ENCODE measurements at places on chromosomes 5 and 9.
A peak's percentile ranks its signal among the peaks of the same experiment; 100 is the strongest.

GRCh38 chr5:74420947-74421346 is 219.6 kb downstream of the ENC1 start:
- no peak for DNase-seq

DNA sequence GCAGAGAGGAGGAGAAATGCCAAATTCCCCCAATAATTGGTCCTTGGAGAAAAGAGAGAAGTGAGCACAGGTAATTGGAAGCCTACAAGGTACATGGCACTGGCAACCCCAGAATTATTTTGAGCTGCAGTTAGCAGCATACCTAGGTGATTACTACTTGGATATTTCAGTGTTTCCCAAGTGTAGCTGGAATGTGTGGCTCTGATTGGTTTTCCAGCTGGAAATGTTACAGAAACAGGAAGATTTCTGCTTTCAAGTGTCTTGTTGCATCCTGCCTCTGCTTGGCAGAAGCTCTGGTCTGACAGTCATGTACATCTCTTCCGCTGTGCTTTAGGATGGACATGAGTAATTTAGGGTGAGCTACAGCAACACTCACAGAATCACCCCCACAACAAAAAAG is 262.1 kb downstream of the ENC1 start:
- peak; percentile 70 for DNase-seq

DNA sequence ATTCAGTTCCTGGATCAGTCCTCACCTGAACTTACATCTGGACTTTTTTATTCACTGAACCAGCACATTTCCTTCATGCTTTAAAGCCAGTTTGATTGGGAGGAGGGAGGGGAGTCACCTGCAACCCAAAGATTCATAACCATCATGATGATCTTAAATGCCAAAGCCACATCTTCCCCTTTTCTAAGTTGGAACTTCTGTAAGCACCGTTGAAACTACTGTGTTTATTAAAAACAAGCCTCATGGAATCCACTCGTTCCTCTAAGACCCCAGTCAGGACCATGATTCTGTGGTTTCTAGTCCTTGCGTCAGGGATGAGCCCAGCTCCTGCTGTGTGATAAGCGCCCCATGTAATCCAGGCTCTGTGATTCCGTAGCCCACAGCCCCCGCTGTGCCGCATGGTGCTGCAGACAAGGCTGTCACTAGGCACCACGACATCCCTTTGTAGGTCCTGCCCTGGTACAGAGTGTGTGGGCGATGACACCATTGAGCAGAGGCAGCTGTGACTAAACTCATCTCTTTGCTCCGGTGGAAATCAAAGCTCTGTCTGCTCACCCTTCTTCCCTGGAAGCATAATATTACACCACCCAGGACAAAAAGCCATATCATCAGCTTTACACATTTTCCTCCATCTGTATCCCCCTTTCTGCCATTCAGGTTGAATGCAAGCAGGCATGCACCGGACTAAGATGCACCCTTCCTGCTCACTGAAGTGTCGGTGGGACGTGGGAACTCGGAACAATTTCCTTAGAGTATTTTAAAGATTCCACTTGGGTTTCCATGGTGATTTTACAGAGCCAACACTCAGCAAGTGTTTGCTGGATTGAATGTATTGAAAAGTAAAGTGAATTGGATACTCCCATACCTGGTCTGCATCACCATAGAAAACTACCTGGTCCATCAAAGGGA is 132.0 kb upstream of the FSTL4 start:
- DNase-seq = no peak

GRCh38 chr5:492314-492893 is 31.8 kb downstream of the SLC9A3 start:
- no peak for DNase-seq

DNA sequence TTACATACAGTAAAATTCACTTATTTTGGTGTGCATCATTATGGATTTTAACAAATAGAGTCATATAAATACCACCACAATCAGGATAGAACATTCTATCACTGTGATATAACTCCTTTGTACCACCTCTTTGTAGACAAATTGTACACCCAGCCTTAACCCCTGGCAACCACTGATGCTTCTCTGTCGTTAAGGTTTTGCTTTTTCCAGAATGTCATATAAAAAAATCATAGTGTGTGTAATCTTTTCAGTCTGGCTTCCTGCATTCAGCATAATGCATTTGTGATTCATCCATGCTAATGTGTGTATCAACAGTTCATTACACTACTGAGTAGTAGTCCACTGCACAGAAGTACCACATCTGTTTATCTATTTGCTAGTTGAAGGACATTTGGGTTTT is 81.2 kb downstream of the ARSB start:
- DNase-seq = peak; percentile 31

- no peak for DNase-seq
These were observed 17.8 kb downstream of the HABP4 start for GRCh38 chr9:96467784-96468183.

GRCh38 chr9:72636621-72637020 is 115.2 kb downstream of the TMC1 start:
- no peak for DNase-seq

DNA sequence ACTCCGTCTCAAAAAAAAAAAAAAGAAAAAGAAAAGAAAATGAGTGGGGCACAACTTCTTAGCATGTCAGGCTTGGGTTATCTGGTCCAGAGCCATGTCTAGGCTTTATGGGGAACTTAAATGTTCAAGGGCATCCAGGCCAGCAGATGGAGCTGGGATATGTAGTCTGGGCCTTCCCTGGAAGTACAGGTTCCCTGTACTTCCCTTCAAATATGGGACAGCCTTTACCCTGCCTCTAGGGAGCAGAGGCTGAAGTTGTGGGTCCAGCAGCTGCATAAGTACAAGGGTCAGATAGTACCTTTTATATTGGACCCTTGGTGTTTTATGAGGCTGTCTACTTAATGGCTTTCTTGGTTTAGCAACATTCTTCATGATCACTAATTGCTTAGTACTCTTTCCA is 42.1 kb downstream of the FAF2 start:
- DNase-seq = no peak

DNA sequence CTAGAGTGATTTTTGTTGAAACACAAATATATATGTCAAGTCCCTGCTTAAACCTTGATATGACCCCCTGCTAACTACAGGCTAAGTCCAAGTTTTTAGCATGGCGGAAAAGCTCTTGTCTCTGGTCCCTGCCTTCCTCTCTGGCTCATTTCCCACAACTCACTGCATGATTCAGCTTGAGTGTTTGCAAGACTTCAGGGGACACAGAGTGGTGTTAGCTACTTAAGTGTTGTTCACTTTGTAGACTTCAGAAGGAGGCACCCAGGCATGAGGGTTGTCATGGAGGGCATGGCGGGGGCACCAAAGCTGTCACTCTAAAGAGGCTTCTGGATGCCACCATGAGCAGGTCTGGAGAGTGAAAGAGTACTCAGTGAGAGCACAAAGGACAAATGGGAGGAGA is 362.4 kb upstream of the ACTBL2 start:
- DNase-seq = no peak

- DNase-seq = no peak
These were observed 29.3 kb downstream of the RNF44 start for GRCh38 chr5:176507911-176508310.

DNA sequence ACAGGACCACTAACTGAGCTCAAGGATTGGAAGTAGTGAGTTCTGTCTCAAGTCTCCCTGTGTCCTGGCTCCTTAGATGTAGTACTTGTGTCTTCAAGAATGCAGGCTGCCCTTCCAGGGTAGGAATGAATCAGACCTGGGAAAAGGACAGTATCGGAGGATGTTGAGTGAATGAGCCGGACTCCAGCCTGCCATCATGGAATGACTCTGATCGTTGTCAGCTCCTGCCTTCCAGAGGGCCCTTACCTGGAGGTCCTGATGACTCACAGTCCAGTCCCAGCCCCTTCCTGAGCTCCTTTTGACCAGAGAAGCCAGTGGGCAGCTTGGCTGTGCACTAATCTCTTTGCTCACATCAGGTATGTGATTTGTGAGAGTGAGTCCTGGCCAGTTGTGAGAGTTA is 161.1 kb downstream of the TRPM6 start:
- no peak for DNase-seq

GRCh38 chr5:219991-220390 is 1.9 kb downstream of the SDHA start:
- DNase-seq = no peak

DNA sequence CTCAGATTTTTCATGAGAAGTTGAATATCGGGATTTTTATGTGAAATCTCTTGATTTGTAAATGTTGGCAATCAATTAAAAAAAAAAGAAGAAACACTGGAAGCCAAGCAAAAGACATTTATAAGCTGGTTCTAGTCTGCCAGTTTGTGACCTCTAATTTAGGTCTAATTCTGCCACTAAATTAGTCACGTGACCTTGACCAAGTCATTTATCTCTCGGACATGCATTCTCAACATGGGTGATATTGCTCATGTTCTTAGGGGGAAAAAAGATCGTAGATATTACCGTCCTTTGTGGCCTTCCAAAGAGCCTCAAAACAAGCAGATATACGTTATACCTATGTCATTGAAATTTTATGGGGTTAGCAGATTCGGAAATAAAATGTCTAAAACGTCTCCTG is 52.9 kb upstream of the PTPDC1 start:
- no peak for DNase-seq

- DNase-seq = peak; percentile 16
These were observed 43.5 kb upstream of the ANKDD1B start for GRCh38 chr5:75567710-75568109.

DNA sequence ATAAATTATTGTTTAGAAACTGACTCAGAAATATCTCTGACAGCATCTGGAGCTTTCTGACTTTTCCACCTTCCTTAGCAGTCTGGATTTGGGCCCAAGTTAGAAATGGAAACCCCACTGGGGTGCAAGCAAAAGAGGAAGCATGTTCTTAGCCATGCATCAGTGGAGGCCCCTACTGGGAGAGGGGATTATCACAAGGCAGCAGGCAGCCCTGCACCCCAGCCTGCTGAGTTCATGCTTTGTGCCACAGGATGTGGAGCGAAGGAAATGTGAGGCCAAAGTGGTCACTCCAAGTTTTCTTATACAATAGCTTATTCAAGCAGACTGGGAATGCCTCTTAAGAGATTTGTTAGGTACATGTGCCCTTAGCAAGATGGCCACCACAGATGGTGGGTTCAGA is 146.5 kb upstream of the TLX3 start:
- peak; percentile 31 for DNase-seq

DNA sequence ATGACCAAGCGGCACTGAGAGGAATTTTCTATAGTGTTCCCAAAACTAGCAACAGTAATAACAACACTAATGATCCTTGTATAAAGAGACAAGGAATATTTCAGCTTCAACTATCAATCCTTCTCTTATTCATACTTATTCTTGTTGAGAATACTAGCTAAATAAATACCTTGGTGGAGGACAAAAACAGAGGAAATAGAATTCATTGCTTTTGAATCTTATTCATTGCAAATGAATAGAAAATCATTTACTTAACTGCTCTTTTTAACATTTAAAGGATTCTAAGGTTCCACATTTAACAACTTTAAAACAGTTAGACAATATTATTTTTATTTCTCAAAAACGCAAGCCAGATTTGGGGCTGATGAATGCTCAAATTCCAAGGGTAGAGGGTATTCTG is 22.4 kb downstream of the SKIC3 start:
- no peak for DNase-seq

DNA sequence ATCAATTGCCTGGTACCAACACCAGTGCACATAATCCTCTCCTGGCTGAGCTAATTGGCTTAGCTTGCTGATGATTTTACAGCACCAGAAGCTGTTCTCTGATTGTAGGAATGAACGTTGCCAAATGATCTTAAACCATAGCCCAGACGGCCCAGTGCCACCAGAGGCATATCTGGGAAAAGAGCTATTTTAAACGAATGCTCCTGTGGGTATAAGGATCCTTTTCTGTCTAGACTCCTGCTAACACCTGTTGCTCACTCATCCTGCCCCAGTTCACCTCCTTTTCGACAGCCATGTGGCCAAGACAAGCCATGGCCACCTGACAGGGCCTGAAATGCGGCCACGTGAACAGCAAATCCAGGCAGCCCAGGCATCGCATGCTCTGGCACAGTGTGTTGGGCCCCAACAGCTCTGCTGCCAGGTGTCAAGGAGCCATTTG is 289.9 kb upstream of the SLC30A5 start:
- DNase-seq = no peak

GRCh38 chr5:40594811-40595210 is 84.9 kb upstream of the PTGER4 start:
- peak; percentile 31 for DNase-seq

- no peak for DNase-seq
These were observed 79.4 kb downstream of the SLC1A3 start for GRCh38 chr5:36685631-36686288.

DNA sequence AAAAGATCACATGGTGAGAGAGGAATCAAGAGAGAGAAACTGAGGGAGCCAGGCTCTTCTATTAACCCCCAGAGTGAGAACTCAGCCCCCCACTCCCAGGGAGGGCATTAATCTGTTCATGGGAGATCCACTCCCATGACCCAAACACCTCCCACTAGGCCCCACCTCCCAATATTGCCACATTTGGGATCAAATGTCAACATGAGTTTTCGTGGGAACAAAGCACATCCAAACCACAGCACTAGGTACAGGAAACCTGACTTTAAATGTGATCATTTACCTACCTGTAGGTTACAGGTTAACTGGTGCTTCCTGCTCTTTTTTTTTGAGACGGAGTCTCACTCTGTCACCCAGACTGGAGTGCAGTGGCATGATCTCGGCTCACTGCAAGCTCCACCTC is 16.9 kb downstream of the NNT start:
- DNase-seq = no peak

DNA sequence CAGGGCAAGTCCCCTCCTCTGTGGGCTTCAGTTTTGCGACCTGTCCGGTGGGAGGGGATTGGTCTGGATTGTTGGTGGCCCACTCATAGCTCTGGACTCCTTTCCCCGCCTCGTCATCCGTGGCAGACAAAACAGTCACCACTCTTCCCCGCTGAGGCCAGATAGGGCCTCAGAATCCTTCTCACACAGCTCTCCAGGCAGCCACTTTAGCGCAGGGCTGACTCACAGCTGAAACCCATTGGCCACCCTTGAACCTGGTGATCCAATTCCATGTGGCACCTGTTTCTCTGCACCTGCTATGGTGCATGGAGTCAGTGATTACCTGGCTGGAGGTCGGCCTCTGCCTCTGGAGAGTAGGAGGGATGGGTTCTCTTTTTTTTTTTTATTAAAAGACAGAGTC is 15.8 kb upstream of the CACFD1 start:
- DNase-seq = no peak

- peak; percentile 9 for DNase-seq
These were observed 152.2 kb downstream of the GADD45G start for GRCh38 chr9:89756891-89757537.

GRCh38 chr9:114769624-114770023 is 36.2 kb downstream of the TNFSF15 start:
- DNase-seq = peak; percentile 55

- DNase-seq = peak; percentile 87
These were observed at the start of gene NR2F1 for GRCh38 chr5:93582677-93583438. Gene NR2F1 (plus strand): TSS chr5:93583222. CDS start chr5:93585024, 1,802 bp downstream.

GRCh38 chr5:32051796-32052195 is 122.3 kb downstream of the GOLPH3 start:
- DNase-seq = no peak

All from fibroblast of skin of abdomen (primary cell).